ENCODE measurements at places on chromosomes 5 and 9.

DNA sequence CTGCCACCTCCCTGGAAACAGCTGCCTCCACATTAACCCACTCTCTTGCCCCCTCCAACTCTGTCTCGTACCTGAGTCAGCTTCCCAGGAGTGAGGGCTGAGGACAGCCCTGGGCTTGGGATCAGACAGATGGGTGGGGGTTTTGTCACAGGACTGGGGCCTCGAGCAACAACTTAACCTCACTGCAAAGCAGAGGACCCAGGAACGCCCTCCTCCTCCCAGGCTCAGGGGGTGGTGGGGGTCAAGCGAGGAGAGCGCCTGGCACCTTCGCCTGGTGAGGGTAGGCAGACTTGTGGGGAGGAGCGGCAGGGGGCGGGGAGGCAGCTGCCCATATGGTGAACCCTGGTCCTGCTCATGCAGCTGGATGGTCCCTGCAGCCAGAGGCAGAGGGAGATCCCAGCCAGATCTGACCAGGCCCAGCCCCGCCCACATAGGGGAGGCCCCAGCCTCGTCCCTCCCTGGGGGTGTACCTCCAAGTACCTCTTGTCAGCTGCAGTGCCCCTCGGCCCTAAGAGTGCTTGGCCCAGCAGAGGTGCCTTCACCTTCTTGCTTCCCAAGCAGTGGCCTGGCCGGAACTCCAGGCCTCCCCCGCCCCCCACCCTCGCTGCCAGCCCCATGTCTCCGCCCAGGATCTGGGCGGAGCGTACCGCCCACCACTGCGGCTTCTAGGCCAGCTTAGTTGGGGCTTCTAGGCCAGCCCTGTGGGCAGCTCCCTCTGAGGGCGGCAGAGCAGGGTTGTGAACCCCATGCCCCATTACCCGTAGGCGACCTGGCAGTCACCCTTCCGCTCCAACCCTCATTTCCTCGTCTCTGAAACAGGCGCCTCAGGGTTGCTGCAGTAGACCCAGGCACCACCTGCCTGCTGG is at the start of gene SARDH:
TSS of gene SARDH (minus strand) at position 579 of the 866 bp plus-strand sequence. CDS start 4,179 bp downstream, outside the sequence.
- no peak for DNase-seq

DNA sequence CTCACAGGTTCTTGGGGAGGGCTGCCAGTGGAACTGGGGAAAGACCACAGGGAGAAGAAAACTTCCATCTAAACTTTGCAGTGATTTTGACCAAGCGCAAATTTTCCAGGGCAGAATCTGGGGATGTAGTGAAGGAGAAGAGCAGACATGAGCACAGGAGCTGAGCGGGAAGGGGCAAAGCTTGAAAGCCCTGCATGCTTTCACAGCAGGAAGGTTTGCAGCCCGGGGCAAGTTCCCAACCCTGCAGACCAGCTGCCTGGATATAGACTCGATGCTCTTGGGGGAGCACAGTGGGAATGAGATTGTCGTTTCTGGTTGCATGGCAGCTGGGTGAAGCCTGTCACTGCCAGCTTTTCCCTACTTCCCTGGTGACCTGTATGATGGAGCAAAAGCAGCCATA is 276.8 kb upstream of the RORB start:
- DNase-seq = no peak

DNA sequence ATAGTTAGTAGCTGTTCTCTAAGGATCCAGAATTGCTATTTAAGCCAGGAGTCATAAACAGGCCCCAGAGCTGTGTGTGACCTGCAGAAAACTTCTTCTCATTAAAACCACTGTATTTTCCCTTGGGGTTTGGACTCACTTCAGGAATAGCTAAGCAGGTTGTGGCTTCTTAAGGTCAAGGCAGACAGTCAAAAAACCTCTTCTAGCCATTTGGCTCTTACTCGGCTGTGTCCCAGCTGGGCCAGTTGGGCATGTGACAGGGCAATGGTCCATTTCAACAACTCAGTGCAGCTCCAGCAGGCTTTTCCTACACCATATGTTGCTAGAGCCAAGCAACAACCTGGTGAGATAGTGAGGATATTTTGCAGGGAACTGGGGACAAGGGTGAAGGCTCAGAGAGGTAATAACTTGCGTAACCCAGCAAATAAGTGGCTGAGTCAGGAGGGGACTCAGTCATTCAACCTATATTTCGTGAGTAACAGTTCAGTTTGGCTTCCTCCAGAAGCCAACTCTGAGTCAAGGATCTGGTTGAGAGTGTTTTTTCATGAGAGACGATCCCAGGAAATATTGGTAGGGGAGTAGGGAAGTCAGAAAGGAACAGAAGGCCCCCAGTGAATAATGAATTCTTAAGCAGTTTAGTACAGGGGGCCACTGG is 115.4 kb upstream of the PPP2R2B start:
- DNase-seq = no peak

GRCh38 chr9:120616966-120617935 is 37.3 kb upstream of the CDK5RAP2 start:
- DNase-seq = no peak

DNA sequence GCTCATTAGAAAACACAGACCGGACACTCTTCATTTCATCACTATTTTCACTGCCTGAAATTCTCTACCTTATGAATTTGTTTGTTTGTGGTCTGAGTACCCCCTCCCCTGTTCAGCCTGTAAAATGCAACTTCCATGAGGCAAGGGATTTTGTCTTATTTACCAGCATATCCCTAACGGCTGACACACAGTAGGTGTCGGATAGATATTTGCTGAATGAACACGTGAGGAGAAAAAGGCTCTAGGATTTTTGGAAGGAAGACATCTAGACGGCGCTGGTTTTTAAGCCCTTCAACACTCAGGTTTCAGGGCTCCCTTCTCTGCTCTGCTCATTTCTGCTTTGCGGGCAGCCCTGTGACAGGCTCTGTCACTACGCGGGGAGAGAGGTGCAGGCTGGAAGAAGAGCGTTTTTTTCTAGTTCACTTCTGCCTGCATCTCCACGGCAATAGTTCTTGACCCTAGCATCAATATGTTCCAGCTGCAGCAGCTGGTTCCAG is 41.0 kb downstream of the KCNMB1 start:
- no peak for DNase-seq

GRCh38 chr5:154418344-154418820 is 27.4 kb upstream of the SAP30L start:
- no peak for DNase-seq

DNA sequence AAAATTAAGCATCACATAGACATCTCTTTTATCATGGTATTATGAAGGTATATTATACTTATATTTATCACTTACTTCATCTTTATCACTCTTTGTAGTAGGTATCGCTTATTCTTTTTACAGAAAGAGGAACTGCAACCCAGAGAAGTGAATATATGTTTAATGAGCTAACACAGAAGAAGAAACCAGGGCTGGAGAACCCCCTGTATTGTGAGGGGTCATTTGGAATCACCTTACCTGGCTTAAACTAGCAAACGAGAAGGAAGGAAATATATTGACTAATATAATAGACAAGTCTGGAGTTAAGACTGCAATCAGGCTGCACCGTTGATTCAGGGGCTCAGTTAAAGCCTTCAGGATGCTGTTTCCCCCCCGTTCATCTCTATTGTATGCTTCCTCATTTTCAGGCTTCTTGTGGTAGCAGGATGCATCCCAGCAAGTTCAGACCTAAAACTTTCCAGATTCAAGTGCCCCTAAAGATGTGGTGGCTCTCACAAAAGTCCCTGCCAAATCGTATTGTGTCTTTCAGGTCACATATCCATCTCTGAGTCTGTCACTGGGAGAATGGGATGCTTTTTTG is 146.4 kb downstream of the GCNT1 start:
- DNase-seq = no peak

GRCh38 chr5:66186108-66186507 is 42.0 kb downstream of the SREK1 start:
- DNase-seq = no peak

GRCh38 chr5:72402959-72403628 is 82.9 kb downstream of the PTCD2 start:
- DNase-seq = no peak

- no peak for DNase-seq
Measured at GRCh38 chr5:150616024-150616470, 24.4 kb upstream of the SYNPO start.

DNA sequence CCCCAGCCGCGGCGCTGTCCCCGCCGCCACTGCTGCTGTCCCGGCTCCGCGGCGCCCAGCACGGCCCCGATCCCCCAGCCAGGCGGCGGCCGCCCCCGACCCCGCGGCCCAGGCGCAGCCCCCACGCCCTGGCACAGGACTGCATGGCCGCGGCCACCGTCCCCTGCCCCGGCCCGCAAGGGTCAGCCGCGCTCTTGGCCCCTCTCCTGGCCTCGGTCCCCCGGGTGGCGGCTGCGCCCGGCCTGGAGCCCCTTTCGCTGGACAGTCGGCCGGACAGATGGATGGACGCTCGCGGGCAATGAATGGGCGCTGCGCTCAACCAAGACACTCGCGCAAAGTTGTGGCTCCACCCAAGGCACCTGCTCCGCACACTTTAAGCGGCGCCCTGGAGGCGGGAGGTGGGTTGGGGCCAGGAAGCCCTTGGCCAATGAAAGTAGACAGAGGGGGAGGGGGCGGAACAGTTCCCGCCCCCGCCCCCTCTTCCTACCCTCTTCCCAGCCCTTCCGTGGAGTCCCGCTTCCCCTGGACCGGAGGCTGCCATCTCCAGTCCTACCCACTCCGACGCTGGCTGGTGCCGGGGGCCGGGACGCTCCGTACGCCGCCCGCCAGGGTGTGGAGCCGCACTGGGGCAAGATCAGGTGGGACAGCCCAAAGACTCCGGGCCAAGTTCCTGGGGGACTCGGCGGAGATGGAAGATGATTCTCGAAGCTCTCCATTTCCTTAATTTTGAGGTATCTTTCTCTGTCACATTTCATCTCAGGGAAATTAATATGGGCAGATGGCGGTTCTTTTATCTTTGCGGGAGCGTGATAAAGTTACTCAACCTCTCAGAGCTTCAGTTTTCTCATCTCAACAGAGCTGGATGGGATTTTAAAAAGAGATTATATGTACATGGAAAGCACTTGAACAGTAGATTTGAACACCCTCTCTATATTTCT is at the start of gene GLDC:
TSS of gene GLDC (minus strand) at position 375 of the 938 bp plus-strand sequence. CDS start at position 145, 230 bp downstream.
- no peak for DNase-seq

GRCh38 chr5:145834917-145835847 is at the start of gene PRELID2:
PRELID2 (minus strand) TSS chr5:145835342; CDS start chr5:145835251, 91 bp downstream.
- no peak for DNase-seq

DNA sequence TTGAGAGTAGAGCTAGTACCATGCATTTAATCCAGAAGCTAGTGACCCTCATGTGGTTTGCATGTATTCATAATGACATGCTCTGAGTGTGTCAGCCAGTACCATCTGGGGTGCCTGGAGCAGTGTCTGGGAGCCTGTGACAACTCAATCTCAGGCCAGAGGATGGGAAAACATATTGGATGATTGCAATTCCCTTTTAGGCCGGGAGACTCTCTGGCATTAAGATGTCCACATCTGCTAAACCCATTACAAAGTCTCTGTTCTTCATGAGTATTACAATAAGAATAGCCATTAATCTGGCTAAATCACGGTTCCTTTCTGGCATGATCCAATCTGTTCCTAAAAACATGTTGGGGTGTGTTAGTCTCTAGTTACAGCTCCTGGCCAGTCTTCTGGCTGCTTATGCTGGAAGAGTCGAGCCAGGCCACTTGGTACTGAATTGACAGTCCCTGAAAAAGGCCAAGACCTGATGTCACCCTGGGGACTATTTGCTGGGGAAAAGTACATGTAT is 475.7 kb downstream of the ENC1 start:
- no peak for DNase-seq

DNA sequence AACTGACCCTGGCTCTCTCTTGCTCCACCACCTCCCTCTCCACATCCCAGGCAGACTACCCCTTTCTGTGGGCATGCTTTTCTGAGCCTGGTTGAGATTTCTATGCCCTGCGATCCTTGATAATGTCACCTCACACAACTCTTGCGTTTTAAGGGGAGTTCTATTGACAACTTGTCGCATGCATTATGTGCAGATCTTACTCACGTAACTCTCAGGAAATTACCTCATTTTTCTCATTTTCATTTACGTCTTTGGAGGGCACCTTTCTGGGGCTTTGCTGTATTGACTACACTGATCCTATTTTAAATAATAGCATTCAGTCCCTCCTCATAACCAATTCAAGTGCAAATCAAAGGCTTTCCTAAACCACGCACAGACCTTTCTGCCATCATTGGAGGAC is 140.4 kb upstream of the WWC1 start:
- DNase-seq = no peak

DNA sequence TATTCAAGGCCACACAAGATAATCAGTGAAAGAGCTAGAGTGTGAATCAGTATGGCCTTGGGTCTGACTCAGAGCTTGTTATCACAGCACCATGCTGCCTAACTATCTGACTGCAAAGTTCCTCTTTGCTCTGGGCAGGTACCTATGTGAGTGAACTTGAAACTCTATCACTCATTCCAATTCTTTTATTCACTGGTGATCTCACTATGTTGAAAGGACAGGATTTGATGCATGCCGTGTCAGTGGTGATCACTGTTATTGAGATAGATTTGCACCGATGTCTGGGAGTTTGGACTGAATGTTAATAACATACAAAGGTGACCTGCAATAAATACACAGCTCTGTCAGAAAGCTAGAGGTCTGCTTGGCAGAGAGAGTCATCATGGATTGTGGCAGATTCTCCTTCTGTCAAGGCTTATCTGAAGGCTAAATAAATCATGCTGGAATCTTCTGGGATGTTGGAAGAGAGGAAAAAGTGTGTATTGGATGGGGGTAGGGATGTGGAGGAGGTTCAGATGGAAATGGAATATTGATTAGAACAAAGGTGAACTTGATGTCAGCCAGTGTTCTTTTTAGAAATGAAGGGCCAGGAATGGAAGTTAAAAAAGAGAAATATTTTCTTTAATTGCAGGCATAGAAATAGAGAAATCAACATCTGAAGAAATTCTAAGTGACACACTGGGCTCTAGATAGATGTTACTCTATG is 91.8 kb upstream of the TNC start:
- no peak for DNase-seq

DNA sequence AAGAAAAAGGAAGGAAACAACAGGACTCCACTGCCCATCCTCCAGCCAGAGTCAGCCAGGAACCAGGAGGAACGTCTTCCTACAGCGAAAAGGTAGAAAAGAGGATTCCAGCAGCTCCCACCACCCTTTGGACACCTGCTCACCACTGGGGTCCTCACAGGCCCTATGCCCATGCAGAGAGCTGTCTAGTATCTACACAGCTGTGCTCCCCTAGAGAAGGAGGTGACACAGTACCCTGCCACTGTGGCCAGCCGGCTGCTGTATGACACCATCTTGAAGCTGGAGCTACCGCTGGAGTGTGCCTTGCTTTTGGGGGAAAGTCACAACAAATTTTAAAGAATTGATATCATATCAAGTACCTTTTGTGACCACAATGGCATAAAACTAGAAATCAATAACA is 92.6 kb downstream of the GTF3C4 start:
- DNase-seq = no peak

- DNase-seq = no peak
Measured at GRCh38 chr9:1332156-1332555, 282.0 kb downstream of the DMRT2 start.

- no peak for DNase-seq
Measured at GRCh38 chr9:109242014-109242413, 75.0 kb upstream of the FRRS1L start.

- no peak for DNase-seq
Measured at GRCh38 chr9:8694983-8695588, 895.5 kb upstream of the DMAC1 start.

DNA sequence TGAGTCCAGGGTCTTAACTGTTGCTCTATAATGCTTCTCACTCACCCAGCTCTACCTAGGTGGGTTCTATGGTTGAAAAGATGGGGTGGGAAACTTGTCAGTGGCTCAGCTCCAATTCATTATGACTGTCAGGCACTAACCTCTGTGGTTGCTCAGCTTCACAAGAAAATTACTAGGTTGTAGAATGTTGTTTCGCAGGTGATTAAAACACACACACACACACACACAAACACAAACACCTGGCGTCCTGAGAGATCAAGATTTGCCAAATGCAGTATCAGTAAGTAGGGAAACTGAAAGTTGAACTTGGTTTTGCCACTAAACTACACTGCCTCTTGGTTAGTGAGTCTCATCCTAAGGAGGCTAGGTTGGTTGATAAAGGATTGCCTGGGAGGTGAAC is 2.8 kb downstream of the MCCC2 start:
- DNase-seq = no peak

Data from NCI-H1417 treated with DMSO at 0.1 percent for 48 hours (cell line).